ENCODE measurements at places on chromosomes 16 and 17.

GRCh38 chr16:66489385-66489784 lies 60.5 kb downstream of the TK2 start:
- DNase-seq = no peak

- peak; percentile 31 for DNase-seq
Observed at GRCh38 chr17:50931144-50931908, 65.2 kb upstream of the TOB1 start.

GRCh38 chr17:43714465-43715149 lies 44.0 kb downstream of the SOST start:
- peak; percentile 70 for DNase-seq

DNA sequence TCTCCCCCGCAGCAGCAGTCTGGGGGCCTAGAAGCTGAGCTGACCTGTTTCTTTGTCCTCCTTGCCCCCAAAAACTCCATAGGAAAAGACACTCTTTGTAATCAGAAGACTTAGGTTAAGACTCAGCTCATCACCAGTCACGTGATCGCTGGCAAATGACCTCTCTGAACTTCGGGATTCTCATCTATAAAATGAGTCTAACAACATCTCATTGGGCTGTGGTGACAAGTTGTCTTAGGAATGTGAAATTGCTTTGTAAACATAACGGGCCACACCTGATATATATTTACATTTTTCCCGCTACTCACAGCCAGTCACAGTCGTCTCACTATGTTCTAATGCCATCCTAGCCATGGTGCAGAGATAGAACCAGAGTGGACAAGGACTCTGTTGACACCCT lies 86.0 kb upstream of the LHX1 start:
- peak; percentile 87 for DNase-seq

DNA sequence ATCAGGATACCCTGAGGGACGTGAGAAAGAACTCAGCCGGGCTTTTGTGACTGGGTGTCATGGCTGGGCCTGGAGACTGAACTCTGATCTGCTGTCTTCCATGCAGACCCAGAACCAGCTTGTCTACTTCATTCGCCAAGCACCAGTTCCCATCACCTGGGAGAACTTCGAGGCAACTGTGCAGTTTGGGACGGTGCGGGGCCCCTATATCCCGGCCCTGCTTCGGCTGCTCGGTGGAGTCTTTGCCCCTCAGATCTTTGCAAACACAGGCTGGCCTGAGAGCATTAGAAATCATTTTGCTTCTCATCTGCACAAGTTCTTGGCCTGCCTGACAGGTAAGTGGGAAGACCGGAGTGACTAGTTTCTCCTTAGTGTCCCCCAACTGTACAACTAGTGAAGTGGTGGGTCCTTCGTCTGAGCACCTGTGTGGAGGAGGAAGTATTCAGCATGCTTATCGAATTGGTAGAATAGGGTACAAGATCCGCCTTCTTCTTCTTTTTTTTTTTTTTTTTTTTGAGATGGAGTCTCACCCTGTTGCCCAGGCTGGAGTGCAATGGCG lies 15.5 kb downstream of the DNAH2 start:
- no peak for DNase-seq

DNA sequence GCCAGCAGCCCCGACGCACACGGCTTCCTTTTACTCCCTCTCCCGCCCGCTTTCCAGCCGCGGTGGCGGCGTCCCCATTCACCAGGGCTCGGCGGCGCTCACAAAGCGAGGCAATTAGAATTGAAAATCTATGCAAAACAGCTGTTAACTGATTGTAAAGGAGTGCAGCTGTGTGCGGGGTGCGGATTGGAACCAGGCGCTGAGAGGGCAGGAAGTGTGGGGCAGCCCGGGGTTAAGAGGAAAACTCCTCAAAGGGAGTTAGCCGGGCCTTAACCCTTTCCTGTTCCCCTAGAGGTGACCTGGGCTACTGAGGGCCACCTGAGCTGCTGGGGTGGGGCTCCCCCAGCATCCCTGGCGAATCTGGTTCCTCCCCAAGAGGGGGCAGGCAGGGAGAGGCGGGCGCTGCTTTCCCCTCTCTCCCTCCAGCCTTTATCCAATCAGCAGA lies 5.8 kb upstream of the GSE1 start:
- no peak for DNase-seq
